Stimulated activated CD4-positive, alpha-beta T cell treated with anti-CD3 and anti-CD28 coated beads, Interleukin-4, amount 100 ng/mL, for 1 hour (primary cell): ENCODE measurements at places on chromosomes 6 and 20.

DNA sequence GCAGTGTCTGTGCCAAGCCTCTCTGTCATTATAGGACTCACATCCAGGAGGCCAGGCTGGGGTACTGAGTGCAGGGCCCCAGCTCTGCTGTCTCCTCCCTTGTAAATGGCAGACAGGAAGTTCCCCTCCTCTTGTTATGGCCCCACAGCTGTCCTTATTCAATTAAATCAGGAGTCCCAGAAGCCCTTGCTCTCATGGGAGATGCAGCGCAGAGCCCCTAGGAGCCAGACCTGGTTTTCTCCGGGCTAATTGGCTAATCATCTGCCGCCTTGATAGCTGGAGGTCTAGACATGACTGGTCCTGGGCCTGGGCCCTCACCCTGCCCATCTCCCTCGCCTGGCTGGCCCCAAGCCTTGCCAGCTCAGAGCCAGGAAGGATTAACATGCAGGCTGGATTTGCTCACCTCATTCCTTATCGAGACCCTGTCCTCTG, 172.0 kb downstream of the VEGFA start:
- no peak for DNase-seq

GRCh38 chr6:16803294-16804200, 42.3 kb upstream of the ATXN1 start:
- no peak for DNase-seq

GRCh38 chr6:137794516-137795201, 72.4 kb upstream of the TNFAIP3 start:
- DNase-seq: no peak

GRCh38 chr6:168699631-168700295, 258.8 kb downstream of the SMOC2 start:
- DNase-seq: no peak

DNA sequence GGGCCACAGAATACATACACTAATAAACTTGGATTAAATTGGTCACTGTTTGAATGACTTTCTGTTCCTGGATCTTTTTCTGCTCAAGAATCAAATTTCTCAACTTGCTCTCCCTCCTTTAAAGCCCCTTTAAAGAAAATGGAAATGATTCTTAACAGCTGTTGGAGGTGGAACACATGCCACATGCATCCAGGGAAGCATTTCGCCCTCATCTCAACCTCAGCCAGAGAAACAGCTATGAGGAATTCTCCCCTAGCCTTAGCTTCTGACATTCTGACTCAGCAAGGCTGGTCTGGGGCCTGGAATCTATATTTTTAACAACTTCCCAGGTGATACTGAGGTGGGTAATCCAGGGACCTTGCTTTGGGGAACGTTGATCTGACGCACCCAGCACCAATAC, 263.4 kb upstream of the ECI2 start:
- no peak for DNase-seq

DNA sequence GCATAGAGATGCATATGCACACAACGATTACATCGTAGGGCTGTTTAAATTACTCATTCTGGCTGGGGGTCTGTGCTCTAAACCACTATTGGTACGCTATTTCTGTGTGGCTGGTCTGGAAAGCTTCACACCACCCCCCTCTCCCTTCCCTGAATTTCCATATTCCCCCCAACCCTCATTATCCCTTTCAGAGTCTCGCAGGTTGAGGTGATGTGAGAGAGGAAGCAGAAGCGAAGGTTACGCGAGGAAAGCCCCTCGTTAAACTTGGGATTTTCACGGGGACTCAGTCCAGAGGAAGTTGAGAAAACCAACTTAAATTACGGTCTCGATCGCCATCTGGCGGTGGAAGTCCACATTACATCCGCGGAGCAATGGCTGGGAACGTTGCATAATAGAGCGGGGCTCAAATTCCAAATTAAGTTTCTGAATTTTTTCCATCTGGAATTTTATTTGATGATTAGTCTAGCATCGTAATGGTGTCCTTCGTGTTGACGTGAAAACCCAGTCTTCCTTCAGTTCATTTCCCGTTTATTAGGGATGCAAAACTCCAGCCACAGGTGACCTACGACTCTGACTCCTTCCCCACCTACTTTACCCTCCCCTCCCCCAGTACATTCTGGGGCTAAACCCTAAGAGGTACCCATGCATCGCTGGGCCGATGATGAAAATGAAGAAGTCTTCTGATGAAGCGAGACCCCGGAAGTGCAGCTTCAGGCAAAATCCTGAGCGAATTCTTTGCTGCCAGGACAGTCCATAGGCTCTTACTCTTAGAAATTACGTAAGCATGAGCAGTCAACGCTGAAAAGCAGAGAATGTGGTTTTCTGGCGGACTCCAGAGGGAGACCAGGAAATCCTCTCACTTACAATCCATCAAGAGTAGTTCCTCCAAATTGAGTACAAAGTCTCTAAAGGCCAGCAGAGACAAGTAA, 19.7 kb downstream of the HLA-DOB start:
- peak; percentile 82 for DNase-seq

DNA sequence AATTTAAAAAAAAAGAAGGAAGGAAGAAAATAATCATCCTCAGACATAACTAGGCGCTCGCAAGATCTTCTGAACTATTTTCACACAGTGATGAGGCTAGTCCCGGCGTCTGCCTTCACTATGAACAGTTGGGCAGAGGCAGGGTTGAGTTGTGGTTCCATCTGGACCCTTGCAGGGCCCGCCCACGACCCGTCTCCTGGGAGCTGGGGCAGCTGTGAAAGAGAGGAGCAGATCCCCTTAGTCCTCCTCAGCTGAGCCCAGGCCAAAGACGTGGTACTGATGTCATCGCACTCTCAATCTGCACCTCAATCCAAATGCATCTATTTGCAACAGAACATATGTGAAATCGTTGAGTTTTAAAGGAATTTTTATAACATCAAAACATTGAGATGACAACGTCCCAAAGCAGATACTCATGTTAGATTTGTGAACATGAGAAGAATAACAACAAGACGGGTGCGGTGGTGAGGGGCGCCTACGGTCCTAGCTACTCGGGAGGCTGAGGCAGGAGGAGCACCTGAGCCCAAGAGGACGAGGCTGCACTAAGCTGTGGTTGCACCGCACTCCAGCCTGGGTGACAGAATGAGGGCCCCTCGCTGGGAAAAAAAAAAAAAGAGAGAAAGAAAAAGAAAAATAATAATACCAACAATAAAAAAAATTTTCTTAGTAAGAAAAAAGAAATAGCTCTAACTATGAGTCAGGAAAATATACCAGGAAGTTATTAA, 15.3 kb downstream of the TCFL5 start:
- DNase-seq: no peak
